Left ventricle myocardium inferior (tissue), 1 donor: ENCODE measurements at places on chromosomes 6 and 20. TPM values are rescaled to one million over a fixed set of nuclear protein-coding genes. Genes with fewer than 3 reads are reported as not detected.

The TMEM242 gene
- total RNA-seq, result 19.8 TPM

The SIRPD gene
- not detected for total RNA-seq

The PRPH2 gene
- 0.63 TPM for total RNA-seq

- peaks cover 60% of the 10 kb centered on the region for H3K4me1 ChIP-seq
- peak within 1 kb of the TSS; percentile 83 for H3K4me3 ChIP-seq
- no peaks in the 10 kb centered on the region for H3K36me3 ChIP-seq
- no peaks in the 10 kb centered on the region for H3K27me3 ChIP-seq
- DNase-seq, result peak; percentile 82
- peak within 1 kb of the TSS; percentile 98 for H3K27ac ChIP-seq
These were observed at the start of gene ACSS1 for GRCh38 chr20:25058051-25058846. Gene ACSS1, minus strand, starts transcription at chr20:25058139. Its CDS starts 37 bp downstream, at chr20:25058102.

DNA sequence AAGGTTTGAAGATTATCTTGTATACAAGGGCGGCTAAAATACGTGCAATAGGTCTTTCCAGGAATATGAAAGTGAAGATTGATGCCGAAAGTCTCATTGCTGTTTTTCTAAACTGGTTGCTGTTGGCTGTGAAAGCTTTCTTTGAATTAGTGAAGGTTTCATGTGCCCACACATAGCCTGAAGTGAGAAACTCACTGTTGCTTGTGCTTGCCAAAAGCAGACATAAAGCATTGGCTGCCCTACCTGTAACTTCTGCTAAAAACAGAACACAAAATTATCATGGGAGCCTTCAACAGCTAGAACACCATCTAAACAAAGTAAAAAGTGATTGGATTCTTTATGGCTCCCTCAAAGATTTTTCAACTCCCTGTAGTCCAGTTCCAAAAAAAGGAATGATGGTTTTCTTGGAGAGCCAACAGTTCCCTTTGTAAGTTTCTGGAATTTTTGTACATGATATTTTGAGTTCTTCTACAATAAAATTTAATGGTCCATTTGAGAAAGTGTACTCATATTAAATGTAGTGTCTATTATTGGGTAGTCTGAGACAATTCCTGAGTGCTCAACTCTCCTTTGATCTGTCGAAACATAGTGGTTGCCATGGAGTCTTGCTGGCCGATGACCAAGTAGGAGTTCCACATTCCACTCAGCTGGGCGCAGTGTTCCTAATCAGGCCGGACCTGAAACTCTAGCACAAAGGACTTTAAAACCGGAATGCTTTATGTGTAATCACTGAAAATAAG is 68.5 kb downstream of the PLEKHG1 start:
- no peaks in the 10 kb centered on the region for H3K27me3 ChIP-seq
- no peak overlapping the region for H3K4me3 ChIP-seq
- DNase-seq, result peak; percentile 91
- H3K36me3 ChIP-seq, result no peaks in the 10 kb centered on the region
- peak overlapping the region; percentile 72 for H3K27ac ChIP-seq

DNA sequence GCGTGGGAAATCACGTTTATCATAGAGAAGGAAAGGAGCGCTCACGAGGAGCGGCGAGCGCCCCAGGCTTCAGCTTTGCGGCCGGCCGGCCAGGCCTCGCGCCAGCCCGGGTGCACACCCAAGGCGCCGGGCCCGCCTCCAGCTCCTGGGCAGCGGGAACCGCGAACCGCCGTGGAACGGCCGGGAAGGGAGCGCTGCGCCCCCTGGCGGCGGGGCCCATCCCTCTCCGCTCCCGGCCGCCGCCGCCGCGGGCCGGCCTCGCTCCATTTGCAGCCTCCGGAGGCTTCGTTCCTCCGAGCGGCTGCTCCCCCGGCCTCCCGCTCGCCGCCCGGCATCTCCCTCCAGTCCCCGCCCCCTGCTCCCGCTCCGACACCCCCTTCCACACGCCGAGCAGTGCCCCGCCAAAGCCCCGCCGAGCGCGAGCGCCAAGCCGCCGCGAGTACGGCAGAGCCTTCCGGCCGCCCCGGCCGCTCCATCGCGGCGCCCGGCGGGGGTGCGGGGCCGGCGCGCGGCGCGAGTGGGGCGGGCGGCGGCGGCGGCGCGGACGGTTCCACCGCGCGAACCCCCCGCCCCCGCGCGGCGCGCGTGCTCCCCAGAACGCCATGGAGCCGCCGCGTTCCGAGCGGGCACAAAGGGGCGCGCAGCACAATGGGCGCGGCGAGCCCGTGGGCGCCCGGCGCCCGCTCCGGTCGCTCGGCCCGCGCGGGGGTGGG is 946 bp downstream of the BEND3 start:
- peaks cover 24% of the 10 kb centered on the region for H3K4me1 ChIP-seq
- H3K4me3 ChIP-seq, result peak overlapping the region; percentile 83
- DNase-seq, result peak; percentile 89
- H3K27me3 ChIP-seq, result peaks cover 6% of the 10 kb centered on the region
- no peaks in the 10 kb centered on the region for H3K36me3 ChIP-seq

DNA sequence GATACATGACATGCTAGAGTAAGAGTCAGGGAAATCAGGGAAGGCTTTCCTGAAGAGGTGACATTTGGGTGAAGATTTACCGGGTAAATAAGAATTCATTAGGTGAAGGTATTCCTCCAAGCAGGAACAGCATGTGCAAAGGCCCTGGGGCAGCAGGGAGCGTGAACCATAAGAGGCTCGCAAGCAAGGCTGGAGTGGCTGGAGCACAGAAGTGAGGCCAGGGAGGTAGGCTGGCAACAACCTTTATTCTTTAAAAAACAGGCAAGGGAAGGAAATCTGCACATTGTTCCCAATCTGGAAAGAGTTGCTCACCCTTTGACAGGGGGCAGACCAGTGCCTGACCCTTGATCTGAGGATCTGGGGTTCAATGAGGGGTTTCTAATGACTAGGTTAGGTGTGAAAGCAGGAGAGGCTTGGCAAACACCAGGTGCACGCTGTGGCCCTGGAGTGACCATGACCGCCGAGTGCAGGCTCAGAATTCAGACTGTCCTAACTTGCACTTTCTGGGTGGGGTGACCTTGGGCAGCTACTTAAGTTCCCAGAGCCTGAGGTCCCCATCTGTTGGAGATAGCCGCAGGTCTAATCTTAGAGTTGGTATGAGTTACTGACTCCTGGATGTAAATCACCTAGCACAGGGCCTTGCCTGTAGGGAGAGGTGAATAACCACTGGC is 1.9 kb downstream of the KIAA1755 start:
- no peaks in the 10 kb centered on the region for H3K36me3 ChIP-seq
- H3K4me1 ChIP-seq, result peaks cover 13% of the 10 kb centered on the region
- H3K27ac ChIP-seq, result no peak overlapping the region
- DNase-seq, result no peak
- peak overlapping the region; percentile 63 for H3K4me3 ChIP-seq

- peaks cover 58% of the 10 kb centered on the region for H3K36me3 ChIP-seq
- DNase-seq, result no peak
- no peaks in the 10 kb centered on the region for H3K27me3 ChIP-seq
These were observed 54.3 kb downstream of the ADGRF5 start for GRCh38 chr6:46867411-46867810.

GRCh38 chr20:19784511-19785172 is 26.6 kb downstream of the RIN2 start:
- no peaks in the 10 kb centered on the region for H3K36me3 ChIP-seq
- H3K4me1 ChIP-seq, result peaks cover 76% of the 10 kb centered on the region
- H3K27ac ChIP-seq, result peak overlapping the region; percentile 90
- no peaks in the 10 kb centered on the region for H3K27me3 ChIP-seq

DNA sequence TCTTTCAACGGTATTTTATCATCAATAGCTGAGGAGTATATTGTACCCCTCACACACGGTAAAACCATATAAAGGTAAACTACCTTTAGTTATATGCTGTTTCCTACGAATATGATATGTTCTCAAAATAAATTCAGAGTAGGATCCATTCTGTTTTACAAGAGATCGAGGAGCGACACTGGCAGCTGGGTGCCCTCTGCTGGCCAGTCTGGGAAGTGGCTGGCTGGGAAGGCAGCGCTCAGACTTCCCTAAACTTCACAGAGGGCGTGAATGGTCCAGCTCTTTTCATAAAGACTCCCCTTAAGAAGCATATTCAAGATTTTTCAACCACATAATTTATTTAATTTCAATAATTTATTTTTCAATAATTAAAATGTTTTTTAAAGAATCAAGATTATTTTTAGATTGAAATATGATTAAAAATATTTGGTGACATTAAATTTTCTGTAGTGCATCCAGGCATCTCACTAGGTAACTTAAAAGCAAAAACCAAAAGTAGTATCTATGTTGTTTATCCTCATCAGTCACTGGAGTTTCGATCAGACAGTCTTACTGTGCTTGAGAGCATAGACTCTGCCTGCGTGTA is 187.5 kb upstream of the PDE10A start:
- H3K27me3 ChIP-seq, result peaks cover 44% of the 10 kb centered on the region
- peaks cover 37% of the 10 kb centered on the region for H3K4me1 ChIP-seq
- H3K27ac ChIP-seq, result no peak overlapping the region
- H3K36me3 ChIP-seq, result no peaks in the 10 kb centered on the region

DNA sequence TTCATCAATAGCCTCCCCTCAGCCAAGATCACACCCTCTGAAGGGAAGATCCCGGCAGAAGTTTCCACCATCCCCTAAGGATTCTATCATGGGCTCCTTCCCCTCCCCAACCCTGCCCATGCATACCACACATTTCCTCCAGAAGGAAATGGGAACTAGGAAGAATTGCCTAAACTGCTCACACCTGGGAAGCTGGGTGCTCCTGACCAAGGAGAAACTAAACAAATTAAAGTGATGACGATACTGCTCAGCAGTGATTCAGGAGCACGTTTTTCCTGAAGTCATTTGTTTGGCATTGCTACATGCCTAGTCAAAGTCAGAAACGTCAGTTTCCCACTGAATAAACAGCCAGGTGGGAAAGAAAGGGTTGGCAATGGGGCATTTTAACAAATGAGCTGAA is 136.1 kb upstream of the CDYL start:
- no peak overlapping the region for H3K4me3 ChIP-seq
- no peaks in the 10 kb centered on the region for H3K27me3 ChIP-seq
- H3K36me3 ChIP-seq, result no peaks in the 10 kb centered on the region
- no peak overlapping the region for H3K27ac ChIP-seq
- H3K4me1 ChIP-seq, result no peaks in the 10 kb centered on the region
- no peak for DNase-seq

GRCh38 chr20:13302647-13303450 is 81.8 kb downstream of the ISM1 start:
- DNase-seq, result no peak
- H3K27me3 ChIP-seq, result peaks cover 10% of the 10 kb centered on the region
- no peak overlapping the region for H3K4me3 ChIP-seq

- H3K27ac ChIP-seq, result no peak overlapping the region
- H3K4me1 ChIP-seq, result peaks cover 8% of the 10 kb centered on the region
- no peak overlapping the region for H3K4me3 ChIP-seq
- DNase-seq, result no peak
These were observed 36.2 kb upstream of the BAG2 start for GRCh38 chr6:57135885-57136284.

GRCh38 chr20:49351775-49352174 is 73.9 kb upstream of the ZNFX1 start:
- no peaks in the 10 kb centered on the region for H3K4me1 ChIP-seq
- DNase-seq, result no peak
- H3K27me3 ChIP-seq, result peaks cover 10% of the 10 kb centered on the region
- no peak overlapping the region for H3K27ac ChIP-seq
- H3K4me3 ChIP-seq, result no peak overlapping the region

DNA sequence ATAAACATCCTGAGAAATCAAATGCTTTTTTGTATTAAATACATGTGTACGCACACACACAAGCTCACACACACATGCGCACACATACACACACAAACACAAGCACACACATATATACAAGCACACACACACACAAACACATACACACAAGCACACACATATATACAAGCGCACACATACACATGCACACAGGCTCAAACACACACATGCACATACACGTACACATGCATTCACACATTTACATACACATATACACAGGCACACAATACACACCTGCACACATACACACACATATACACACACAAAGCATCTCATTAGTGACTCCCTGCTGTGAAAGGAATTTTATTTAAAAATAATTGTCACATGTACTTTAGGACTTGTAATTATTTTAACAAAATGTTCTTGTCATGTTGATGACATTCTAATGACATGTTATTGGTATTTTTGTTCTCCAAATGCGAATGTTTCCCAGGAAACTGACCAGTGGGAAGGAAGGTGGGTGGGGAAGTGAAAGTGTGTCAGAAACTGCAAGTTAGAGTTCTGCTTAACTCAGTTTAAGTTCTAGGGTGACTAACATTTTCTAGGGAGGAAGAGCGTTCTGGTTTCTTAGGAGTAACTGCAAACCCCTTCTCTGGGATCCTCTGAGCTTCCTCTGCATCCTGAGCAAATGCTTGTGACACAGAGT is 113.9 kb upstream of the ZNF217 start:
- H3K36me3 ChIP-seq, result no peaks in the 10 kb centered on the region
- H3K27me3 ChIP-seq, result no peaks in the 10 kb centered on the region
- no peak for DNase-seq

GRCh38 chr20:50338479-50339391 is 148.1 kb downstream of the CEBPB start:
- no peaks in the 10 kb centered on the region for H3K36me3 ChIP-seq
- H3K4me3 ChIP-seq, result no peak overlapping the region
- no peak for DNase-seq
- H3K4me1 ChIP-seq, result no peaks in the 10 kb centered on the region
- H3K27me3 ChIP-seq, result no peaks in the 10 kb centered on the region

- H3K27me3 ChIP-seq, result no peaks in the 10 kb centered on the region
- no peak overlapping the region for H3K4me3 ChIP-seq
- peaks cover 44% of the 10 kb centered on the region for H3K4me1 ChIP-seq
- no peak for DNase-seq
- H3K36me3 ChIP-seq, result peaks cover 62% of the 10 kb centered on the region
- no peak overlapping the region for H3K27ac ChIP-seq
These were observed 70.4 kb upstream of the SYNJ2 start for GRCh38 chr6:157911278-157911677.

DNA sequence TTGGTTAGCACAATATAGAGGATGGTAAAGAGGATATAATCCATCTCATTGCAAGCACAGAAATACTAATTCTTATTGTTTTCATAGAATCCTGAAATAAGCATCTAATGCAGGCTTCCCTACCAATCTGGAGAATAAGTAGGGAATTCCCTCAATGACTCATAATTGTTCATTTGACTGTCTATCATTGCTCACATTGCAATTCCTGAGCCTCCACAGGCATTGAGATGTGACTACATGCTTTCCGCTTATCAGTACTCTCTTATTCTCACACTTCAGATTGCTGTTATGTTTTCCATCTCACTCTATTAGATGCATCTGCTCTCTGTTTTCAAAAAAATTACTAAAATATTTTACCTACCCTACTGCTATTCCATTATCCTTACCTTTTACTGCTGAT is 216.2 kb upstream of the PRSS16 start:
- H3K36me3 ChIP-seq, result no peaks in the 10 kb centered on the region
- H3K4me1 ChIP-seq, result no peaks in the 10 kb centered on the region
- peaks cover 48% of the 10 kb centered on the region for H3K27me3 ChIP-seq
- H3K27ac ChIP-seq, result no peak overlapping the region
- no peak for DNase-seq

- no peak overlapping the region for H3K27ac ChIP-seq
- H3K4me1 ChIP-seq, result no peaks in the 10 kb centered on the region
- no peaks in the 10 kb centered on the region for H3K36me3 ChIP-seq
- H3K27me3 ChIP-seq, result no peaks in the 10 kb centered on the region
These were observed 1009.3 kb downstream of the GRIK2 start for GRCh38 chr6:102402635-102403329.
